AG04450 (cell line): ENCODE measurements at places on chromosomes 11 and 22. TPM values are rescaled to one million over a fixed set of nuclear protein-coding genes. Genes with fewer than 3 reads are reported as not detected.

The RIBC2 gene
- 0.20 and 0.31 TPM in 2 replicates for polyA plus RNA-seq

The SLC22A25 gene
- polyA plus RNA-seq, result not detected in 2 replicates

The PDXP gene
- polyA plus RNA-seq, result 11.7 and 17.7 TPM in 2 replicates

DNA sequence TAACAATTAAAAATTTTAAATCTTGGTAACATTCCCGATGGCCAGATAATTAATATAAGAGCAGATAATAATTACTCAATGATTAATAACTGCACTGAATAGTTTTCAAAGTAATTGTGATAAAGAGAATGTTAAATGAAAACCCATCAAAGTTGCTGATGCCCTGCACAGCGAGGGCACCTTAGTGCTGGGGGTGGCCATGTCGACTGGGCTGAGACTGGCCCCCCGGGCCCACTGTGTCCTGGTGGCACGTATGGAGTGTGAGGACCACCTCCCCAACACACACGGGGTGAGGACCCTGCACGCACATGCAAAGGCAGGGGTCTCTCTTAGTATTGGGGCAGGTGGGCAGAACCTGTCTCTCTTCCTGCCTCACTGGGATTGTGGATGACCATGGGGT is 15.1 kb upstream of the CCDC188 start:
- no peak for DNase-seq

GRCh38 chr11:85718991-85719807 is 33.2 kb upstream of the CCDC89 start:
- peak; percentile 97 for DNase-seq

The BDNF gene
- polyA plus RNA-seq, result 72.0 and 85.6 TPM in 2 replicates

- DNase-seq, result peak; percentile 59
Observed at GRCh38 chr11:47724041-47724729, 9.0 kb upstream of the AGBL2 start.

DNA sequence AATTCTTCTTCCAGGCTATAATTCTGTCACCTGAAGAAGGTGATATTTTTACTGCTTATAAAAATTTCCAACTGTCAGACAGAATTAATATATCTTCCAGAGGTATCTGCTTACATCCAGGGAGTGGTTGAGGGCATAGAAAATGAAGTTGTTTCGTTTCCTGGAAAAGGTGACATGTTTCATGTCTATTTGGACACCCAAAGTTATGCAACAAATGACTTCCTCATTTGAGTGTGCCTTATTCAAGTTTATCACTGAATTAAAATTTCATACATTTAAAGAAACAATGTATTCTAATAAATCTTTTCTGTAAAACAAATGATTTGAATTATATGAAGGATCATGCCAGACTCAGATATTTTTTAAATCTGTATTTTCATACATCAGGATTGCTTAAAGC is 8.5 kb upstream of the GRAMD1B start:
- DNase-seq, result no peak

GRCh38 chr11:113884361-113884836 is 9.0 kb upstream of the USP28 start:
- DNase-seq, result no peak

DNA sequence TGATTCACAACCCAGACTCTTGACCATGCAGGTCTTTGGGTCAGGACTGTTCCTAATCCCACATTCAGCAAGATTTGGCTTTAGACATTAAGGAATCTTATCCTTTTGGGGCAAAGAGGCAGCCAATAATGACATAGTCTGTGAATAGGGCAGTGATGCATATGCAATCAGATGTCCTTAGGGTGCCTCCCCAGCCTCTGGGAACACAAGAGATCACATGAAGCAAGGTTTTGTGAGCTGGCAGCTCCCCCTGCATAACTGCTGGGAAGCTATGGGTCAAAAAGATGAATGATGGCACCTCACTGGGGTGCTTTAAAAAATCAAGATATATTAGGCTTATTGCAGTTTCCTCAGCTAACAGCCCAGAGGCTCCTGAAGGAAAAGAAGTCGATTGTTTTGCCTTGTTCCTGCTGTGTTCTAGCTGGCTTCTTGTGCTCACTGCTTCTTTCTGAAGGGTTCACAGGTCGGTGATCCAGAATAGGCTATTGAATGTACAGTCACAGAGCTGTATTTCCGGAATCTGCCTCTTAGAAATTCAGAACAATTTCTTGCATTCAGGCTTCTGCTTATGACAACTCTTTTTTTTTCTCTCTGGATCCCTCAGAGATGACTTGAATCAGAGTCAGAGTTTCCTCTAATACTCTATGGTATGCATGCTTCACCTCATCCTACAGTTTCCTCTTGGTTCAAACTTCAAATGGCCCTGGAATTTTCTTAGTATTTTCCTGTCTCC is 31.7 kb downstream of the INSC start:
- no peak for DNase-seq

GRCh38 chr11:63920939-63921417 is 4.0 kb upstream of the RCOR2 start:
- DNase-seq, result no peak

DNA sequence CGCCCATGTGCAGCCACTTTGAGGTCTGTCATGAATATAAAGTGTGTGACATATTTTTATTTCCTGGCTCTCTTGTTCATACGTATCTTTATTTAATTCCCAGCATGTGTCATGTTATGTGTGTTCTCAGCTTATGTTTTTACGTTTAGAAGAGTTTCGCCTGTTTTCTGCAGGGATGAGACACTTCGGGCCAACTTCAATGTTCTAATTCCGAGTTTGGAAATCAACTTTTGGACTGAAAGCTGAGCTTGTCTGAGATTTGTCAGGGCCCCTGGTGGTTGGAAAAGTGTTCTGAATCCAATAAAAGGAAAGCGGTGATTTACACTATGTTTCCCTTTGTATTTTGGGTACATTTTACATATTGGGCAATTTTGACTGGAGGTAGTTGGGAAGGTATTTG is 810.7 kb downstream of the TBC1D22A start:
- DNase-seq, result no peak

DNA sequence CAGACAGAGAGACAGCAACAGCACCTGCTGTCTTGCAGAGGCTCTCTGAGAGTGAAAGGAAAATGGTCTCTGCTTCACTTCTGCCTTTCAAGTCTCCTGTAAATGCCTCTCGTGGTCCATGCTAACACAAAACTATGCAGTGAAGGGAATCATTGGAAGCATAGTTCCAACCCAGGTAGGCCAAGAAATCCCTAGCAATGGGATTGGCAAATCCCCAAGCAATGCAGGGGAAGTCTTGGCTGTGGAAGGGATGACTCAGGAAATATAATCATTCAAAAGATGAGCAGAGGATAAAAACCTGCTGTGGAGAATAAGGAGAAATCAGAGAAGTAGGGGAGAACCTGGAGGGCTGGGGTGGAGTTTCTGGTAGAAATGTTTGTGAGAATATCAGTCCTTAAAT is 216.1 kb upstream of the ZBED5 start:
- no peak for DNase-seq

DNA sequence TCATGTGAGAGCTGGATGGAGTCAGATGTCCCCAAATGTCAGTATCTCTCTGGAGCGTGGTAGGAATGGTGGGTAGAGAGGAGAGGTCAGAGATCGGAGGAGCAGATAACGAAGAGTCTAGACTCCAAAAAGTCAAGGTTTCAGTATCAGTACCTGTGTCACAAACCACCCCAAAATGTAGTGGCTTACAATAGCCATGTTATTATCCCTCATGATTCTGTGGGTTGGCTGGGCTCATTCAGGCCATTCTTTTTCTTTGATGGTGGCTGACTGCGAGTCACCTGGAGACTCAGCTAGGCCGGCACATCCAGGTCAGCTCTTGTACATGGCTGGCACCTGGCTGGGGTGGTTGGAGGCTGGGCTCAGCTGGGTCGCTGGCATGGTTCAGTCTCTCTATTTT is 7.3 kb upstream of the SSTR3 start:
- DNase-seq, result no peak

The RGL4 gene
- polyA plus RNA-seq, result not detected in 2 replicates

DNA sequence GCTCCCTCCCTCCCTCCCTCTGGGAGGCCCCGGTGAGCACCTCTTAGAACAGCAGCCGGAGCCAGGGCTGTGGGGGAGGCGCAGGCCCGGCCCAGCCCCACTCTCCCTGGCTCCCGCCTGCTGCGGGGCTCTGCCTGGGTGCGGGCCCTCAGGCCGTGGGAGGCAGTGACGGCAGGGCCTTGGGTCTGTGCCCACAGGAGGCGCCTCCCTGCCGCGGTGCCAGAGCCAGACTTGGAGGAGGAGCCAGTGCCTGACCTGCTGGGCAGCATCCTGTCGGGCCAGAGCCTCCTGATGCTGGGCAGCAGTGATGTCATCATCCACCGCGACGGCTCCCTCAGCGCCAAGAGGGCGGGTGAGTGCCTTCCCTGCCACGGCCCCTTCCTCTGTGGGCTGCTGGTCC is 9.5 kb downstream of the IRF7 start:
- DNase-seq, result no peak

- DNase-seq, result no peak
Observed at GRCh38 chr11:57464539-57465181, 4.3 kb downstream of the RTN4RL2 start.

DNA sequence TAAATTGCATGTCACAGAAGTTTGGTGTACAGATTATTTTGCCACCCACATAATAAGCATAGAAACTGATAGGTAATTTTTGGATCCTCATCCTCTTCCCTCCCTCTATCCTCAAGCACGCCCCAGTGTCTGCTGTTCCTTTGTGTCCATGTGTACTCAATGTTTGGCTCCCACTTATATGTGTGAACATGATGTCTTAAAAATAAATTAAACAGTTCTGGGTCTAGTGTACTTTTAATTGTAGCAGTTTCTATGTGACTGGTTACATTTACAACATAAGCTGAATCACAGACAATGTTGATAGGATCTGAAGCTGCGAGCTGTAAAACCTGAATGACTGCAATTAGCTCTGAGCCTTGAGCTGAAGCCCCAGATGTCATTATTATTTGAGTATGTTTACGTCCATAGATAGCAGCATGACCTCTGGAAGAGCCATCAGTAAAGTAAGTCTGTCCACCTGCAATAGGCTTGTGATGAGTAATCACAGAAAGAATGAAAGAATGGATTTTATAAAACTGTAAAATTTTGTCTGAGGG is 29.7 kb downstream of the OR10A6 start:
- DNase-seq, result no peak

The HORMAD2 gene
- not detected in 2 replicates for polyA plus RNA-seq

GRCh38 chr11:19027829-19028595 is 32.5 kb downstream of the MRGPRX2 start:
- DNase-seq, result no peak

- no peak for DNase-seq
Observed at GRCh38 chr11:1084561-1085439, 10.1 kb downstream of the MUC2 start.

GRCh38 chr22:27473533-27473932 is 328.0 kb downstream of the MN1 start:
- no peak for DNase-seq

DNA sequence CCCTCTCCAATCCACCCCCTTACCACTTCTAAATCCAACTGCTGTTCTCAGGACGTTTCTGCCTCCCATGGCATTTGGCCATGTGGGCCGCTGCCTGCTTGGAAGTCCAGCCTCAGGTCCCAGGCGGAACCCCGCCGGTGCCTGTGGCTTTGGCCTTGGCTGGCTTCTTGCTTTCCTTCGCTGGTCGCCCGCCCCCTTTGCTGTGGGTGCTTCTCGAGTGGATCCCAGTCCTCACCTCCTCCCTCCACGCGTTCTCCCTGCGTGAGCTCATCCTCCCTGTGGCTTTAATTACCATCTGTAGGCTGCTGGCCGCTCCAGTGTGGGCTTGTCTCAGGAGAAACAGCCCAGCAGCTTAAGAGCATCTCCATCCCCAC is 111.7 kb downstream of the NECTIN1 start:
- no peak for DNase-seq

DNA sequence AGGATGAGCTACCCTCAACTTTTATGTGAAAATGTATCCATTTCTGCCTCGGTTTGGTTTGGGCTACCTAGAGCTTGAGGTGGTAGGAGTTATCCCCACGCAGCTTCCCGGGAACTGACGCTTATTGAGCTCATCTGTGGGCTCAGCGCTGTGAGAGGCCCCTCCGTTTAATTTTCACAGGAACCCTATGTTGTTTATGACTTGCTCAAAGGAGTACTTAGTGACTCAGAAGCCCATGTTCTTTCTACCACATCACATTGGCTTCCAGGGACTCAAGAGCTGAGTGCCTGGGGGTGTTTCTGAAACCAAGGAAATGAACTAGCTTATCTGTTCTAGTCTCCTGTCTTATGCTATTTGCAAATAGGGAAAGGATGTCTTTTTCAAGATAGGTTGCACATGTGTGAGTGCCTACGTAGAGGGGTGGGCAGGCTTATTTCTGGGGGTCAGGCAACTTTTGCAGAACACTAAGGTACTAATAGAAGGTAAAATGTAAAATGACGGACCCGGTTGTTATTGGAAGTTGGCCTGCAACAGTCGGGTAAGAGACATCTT is 40.5 kb downstream of the MICAL2 start:
- no peak for DNase-seq

The CARD18 gene
- not detected in 2 replicates for polyA plus RNA-seq

The GLB1L2 gene
- 0.11 and 0.12 TPM in 2 replicates for polyA plus RNA-seq

GRCh38 chr11:44613153-44613552 is 47.7 kb downstream of the CD82 start:
- DNase-seq, result no peak

DNA sequence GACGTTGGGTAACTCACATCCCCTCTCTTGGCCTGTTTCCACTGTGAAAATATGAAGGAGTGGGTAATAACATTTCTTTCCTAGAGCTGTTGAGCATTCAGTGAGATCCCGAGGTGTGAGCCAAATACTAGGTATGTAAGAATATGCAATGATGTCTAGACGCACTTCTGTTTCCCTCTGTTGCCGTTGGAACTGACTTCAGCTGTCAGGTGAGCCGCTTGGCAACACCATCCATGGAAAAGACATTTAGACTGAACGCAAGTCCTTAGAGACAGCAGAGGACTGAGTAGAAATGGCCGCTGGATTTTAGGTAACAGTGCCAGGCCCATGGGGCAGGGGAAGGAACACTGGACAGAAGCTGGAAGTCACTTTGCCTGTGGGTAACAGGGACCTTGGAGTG is 29.5 kb upstream of the SHANK2 start:
- DNase-seq, result no peak

DNA sequence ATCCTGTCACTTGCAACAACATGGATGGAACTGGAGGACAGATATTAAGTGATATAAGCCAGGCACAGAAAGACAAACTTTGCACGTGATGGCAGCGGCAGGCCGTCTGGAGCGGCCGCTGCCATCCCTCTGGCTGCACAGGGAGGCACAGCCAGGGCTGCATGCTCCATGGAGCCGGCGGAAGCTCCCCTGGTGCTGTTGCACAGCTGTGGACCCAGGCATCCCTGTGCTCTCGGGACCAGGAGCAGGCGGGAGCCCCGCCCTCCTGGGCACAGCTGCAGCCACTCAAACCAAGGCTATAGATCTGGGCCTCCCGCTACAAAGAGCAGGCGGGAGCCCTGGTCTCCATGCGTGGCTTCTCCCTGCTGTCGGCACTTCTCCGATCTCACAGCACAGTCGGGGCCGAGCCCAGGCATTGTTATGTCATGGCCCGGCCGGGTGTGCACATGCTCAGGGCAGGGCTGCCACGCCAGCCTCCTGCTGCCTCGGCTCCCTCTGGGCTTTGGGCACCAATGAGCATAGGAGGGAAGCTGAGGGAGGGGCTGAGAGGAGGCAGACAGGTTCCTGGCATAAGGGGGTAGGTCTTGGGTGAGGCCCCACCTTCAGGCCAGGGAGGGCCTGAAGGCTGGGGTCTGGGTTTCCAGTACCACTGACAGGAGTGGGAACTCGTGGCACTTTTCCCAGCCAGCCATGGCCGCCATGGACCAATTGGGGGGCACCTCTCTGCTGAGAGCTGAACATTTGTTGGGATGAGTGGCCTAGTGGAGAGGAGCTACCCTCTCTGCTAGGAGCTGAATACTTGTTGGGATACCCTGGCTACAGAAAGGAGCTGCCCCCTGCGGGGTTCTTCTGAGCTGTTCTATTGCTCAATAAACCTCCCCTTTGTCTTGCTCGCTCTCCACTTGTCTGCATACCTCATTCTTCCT is 16.7 kb downstream of the RRP8 start:
- DNase-seq, result no peak
